Daoy (cell line): ENCODE measurements at places on chromosomes 16 and 17. TPM values are rescaled to one million over a fixed set of nuclear protein-coding genes. Genes with fewer than 3 reads are reported as not detected.

DNA sequence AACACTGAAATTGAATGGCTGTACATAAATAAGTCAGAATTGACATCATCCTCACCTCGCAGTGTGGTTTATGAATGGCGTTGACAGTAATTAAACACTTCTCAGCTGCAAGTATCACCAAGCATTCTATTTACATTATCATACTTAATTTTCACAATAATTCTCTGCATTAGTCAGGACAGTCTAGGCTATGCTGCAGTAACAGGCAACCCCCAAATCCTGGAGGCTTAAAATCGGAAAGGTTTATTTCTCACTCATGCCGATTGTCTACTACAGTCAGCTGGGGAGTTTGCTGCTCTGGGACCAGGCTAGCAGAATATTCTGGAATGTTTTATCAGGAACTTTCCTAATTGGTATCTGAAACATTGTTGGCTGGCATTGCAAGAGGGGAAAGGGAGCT is 493.2 kb upstream of the ERCC4 start:
- DNase-seq = no peak

DNA sequence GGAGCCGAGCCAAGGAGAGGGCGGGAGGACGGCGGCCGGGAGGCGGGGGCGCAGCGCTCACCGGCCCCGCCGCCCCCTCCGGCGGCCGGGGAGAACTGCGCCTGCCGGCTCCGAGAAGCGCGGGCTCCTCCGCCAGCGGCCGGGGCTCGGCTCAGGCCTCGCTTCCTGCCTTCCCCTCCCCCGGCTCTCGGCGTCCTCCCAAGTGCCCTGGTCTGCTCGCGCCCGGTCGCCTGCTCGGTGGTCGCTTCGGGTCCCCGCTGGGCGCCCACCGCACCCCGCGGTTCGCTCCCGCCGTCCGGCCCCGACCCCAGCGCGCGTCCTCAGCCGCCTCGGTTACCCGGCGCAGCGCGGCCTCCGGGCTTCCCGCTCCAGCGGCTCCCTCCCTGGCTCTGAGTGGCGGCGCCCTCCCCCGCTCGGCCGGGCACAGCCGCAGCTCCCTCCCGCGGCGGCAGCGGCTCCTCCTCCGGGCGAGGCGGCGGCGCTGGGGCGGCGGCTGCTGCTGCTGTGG is 313 bp downstream of the UBTF start:
- peak; percentile 77 for DNase-seq

DNA sequence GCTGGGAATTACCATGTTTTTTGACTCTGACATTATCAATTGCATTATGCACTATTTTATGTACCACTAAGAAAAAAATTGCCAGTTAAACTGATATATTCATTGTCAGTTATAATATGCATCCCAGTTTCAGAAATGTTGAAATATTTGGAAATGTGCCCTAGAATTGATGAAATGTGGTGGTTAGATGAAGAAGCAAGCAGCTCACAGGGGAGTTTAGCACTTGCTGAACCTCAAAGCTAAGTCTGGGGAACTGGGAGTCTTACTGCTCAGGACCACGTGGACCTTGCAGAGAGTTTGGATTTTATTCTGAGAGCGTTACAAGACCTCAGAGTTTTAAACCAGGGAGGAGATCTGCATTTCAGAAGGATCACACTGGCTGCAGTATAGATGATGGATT is 67.9 kb downstream of the TNRC6C start:
- DNase-seq = no peak

The SDR42E1 gene
- total RNA-seq = 1.5 and 1.6 TPM in 2 replicates

DNA sequence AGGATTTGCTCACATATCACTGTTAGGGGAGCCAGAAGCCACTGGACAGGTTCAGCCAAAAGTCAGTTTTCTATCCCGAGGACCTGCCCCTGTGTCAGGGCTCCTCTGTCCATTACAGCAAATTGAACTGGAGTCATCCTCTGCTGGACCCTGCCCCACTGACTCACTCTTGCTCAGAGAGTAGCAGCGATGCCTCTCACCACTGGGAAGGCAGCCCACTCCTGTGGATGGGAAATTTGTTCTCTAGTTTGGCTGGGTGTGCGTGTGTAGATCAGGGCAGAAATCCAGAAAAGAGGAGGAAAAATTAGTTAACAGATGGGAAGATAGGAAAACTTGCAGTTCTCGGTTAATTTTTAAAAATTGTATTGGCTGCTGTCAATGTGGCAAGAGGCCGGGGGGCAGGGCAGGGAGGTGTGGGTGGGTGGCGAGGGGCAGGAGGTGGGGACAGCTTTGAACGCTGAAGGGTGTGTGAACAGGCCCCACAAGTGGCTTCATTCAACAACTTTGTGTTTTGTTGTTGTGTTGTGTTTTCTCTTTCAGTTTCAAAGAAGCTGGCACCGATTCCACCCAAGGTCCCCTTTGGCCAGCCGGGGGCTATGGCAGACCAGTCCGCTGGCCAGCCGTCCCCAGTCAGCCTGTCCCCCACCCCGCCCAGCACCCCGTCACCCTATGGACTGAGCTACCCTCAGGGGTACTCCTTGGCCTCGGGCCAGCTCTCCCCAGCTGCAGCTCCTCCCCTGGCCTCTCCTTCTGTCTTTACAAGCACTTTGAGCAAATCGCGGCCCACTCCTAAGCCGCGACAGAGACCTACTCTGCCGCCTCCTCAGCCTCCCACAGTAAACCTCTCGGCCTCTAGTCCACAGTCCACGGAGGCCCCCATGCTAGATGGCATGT is 33.6 kb downstream of the ELAC2 start:
- peak; percentile 82 for DNase-seq
